Bronchial epithelial cell (primary cell): ENCODE measurements at places on chromosomes 5 and 9.

GRCh38 chr5:43192558-43193180, 644 bp downstream of the NIM1K start:
- peak; percentile 12 for DNase-seq

DNA sequence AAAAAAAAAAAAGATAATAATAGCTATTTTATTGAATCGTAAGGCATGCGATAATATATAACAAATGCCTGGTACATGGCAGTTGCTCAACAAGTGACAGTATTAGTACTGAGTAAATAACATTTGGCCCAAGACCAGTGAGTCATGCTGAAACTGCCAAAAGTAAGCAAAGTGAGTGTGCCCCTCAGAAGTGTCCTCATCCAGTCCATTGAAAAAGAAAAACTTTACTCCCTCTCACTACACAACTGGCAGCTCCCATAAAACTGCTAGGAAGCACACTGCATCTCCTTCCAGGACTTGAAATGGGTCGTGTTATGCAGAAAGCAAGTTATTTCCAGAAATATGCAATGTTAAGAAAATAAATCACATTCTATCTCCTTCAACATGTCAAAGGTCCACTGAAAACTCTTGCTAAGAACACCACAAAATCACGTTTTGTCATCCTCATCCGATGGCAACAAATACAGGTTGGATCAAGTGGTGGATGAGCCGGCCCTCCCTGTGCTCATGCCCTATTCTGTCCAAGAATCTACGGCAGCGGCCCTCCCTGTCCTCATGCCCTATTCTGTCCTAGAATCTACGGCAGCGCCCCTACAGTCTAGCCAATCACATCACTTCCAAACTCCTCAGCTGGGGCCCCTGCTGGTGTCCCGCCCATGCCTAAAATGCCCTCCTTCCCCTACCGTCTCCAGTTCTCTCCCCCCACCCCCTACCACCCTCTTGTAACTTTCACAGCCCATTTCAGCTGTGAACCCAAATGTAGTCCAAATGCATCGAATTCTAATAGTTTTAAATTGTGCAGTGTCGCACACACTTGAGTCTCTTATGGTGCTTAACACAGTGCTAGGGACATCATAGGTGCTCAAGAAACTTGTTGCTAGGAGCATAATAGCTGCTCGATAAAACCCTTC, 12.5 kb downstream of the PTCH1 start:
- DNase-seq: peak; percentile 78

- no peak for DNase-seq
These were observed 290.1 kb downstream of the EFNA5 start for GRCh38 chr5:107380654-107381053.

GRCh38 chr9:26768145-26768544, 124.5 kb downstream of the CAAP1 start:
- DNase-seq: no peak

GRCh38 chr5:162391833-162392232, 324.3 kb downstream of the GABRG2 start:
- no peak for DNase-seq

DNA sequence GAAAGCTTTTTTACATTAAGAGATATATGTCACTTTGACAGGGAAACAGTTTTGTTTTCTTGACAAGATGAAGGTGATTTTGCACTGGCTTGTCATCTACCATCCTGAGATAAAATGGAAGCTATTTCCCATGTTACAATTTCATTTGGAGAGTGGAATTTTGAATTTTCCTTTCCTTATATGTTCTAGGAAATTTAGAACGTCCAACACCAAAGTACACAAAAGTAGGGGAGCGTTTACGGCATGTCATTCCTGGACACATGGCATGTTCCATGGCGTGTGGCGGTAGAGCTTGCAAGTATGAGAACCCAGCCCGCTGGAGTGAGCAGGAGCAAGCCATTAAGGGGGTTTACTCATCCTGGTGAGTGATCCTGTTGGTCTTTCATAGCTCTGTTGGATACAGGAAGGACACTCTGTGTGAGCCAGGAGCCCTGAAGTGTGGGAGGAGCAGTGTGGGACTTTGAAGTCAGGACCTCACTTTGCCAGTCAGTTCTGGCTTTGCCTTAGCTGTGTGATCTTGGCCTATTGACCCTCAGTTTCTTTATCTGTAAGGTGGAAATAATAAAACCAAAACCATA, 887 bp downstream of the PTPDC1 start:
- DNase-seq: peak; percentile 30

GRCh38 chr9:107228496-107229039, 54.5 kb upstream of the RAD23B start:
- no peak for DNase-seq

- DNase-seq: no peak
These were observed 79.0 kb downstream of the GDA start for GRCh38 chr9:72228282-72228681.

DNA sequence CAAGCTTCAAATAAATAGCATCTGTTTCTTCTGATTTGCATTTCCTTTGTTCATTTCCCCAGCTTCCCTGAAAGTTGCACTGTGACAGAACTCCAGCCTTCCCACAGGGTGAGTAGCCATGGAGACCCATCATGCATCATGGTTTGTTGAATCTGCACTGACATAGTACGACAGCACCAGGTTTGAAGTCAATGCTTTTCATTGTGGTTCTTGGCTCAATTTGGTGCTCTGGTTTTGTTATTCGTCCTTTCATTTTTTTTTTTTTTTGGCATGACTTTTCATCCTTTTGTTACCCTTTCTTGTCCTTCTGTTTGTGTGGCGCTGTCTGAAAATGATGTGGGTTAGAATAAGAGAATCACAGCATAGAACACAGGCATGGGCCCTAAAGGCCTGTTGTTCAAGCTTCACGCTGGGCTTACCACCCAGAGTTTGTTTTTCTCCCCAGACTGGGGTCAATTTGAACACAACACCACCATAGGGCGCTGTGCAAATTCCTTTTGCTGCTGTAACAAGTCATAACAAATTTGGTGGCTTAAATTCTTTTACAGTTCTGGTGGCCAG, 206.2 kb upstream of the CDH10 start:
- no peak for DNase-seq

DNA sequence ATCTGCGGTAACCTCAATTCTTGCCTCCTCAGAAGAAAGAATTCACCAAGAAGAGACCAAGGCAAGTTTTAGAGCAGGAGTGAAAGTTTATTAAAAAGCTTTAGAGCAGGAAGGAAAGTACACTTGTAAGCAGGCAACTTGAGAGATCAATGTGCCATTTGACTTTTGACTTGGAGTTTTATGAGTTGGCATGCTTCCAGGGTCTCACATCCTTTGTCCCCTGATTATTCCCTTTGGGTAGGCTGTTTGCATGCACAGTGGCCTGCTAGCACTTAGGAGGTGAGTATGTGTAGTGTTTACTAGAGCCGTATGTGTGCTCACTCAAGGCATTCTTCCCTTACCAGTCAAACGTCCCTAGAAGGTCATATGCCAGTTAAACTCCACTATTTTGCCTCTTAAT, 111.0 kb upstream of the RAI14 start:
- no peak for DNase-seq

DNA sequence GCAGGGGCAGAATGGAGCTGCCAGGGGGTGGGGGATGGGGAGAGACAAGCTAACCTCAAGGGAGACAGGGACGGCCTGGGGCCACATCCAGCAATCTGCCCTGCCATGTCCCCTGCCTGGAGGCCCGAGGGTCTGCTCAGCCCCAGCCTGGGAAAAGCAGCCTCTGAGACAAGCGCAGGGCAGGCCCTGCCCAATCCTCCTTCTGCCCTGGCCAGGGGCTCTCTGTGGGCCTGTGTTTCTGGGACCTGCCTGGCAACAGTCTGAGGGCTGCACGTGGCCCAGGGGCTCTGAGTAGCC, 13.9 kb upstream of the QSOX2 start:
- DNase-seq: no peak

DNA sequence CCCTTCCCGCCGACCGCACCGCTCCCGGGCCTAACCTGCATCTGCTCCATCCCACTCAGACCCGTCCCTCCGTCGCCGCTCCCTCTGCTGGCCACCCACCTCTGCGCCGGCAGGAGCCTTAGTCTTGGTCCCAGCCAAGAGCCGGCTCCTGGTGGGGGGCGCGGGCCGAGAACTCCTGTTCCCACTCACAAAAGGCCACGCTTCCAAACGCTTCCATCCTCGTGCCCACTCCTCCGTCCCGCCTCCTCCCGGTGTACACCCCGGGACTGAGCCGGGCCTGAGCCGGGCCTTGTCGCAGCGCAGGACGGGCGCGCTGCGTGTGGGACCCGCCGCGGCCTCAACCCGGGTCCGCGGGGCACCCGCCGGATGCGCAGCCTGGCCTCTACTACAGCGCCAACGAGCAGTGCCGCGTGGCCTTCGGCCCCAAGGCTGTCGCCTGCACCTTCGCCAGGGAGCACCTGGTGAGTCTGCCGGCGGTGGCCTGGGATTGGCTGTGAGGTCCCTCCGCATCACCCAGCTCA, 7.5 kb downstream of the ADAMTS13 start:
- no peak for DNase-seq

- DNase-seq: no peak
These were observed 31.9 kb upstream of the IL12B start for GRCh38 chr5:159362220-159362619.

DNA sequence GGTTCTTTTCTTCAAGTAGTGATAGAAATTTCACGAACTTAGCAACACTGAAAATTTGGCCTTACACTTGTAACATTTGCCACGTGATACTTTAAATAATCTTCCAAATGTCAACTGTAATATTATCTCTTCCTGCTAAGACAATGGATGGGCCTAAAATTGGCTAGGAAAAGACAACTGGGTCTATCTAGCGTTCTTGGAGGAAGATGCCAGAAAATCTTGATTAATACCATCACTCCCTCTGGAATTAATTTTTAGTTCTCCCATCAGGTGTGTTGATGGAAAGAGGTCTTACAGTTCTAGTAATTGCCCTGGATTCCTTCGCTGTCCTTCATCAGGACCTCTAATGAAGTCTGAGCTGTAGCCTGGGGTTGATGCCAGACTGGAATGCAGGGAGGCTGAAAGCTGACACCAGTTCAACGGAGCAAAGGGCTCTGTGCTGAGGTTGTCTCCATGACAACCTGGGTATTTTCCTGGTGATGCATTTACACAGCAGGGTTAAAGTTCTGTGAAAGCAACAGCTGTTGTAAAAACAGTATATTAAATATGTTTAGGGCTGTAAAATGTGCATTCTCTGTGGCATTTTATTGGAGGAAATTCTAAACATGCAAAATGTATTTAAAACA, 92.3 kb downstream of the GAS1 start:
- peak; percentile 51 for DNase-seq

GRCh38 chr5:144583541-144584449, 413.1 kb downstream of the KCTD16 start:
- peak; percentile 58 for DNase-seq

- DNase-seq: no peak
These were observed 12.6 kb upstream of the ACSL6 start for GRCh38 chr5:132024117-132024435.

DNA sequence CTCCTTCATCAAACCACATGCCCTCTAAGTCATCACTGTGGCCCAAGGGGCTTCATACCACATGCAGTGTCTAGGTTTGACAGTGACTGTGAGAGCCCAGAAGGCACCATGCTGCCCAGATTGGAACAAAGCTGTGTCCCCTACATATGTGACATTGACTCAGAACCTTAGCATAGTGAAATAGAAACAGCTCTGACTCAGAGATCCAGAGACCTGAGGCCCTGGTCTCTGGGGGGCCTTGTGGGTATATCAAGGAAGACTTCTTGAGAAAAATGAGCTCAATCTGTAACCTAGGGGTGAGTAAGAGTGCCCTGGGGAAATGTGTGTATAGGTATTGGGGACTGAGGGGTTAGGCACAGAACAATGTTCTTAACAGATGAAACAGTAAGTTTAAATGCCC, 7.1 kb upstream of the ENTREP1 start:
- no peak for DNase-seq

GRCh38 chr9:9100070-9100469, 1300.5 kb upstream of the DMAC1 start:
- no peak for DNase-seq

GRCh38 chr9:126436545-126437267, 110.1 kb downstream of the MVB12B start:
- peak; percentile 23 for DNase-seq

DNA sequence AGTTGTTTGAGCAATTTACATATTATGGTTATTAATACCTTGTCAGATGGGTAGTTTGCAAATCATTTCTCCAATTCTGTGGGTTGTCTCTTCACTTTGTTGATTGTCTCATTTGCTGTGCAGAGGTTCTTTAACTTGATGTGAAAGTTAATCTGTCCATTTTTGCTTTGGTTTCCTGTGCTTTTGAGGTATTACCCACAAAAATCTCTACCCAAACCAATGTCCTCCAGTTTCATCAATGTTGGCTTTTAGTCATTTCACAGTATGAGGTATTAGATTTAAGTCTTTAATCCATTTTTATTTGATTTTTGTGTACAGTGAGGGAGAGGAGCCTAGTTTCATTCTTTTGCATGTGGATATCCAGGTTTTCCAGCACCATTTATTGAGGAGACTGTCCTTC, 82.4 kb downstream of the MRPS30 start:
- no peak for DNase-seq

DNA sequence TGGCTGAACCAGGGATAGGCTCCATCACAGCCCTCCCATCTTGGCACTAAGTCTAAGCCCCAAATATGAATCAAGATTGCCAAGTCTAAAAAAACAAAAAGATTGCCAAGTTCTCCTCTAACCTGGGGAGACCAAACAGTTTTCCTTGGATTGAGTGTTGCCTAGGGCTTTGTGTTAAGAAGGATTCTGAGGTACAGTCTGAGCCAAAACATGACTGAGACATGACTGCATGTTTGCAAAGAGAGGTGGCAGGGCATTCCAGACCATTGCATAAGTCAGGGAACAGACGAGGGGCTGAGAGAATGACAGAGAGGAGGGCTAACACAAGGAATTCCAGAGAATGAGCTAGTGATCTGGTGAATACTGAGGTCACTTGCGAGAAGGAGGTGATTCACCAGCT, 11.4 kb downstream of the LAMC3 start:
- DNase-seq: peak; percentile 48

DNA sequence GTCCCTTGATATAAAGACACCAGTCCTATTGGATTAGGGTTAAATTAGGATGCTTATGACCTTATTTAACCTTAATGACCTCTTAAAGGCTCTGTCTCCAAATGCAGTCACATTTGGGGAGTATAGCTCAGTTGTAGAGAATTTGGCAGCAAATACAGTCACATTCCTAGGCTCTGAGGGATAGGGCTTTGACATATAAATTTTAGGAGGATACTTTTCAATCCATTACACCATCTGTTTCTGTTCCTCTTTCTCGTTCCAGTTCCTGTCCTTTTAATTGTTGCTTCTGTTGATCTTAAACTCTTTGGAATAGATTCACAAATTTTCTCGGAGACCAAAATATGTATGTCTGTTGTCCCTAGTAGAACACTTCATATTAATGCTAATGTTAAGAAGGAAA, 390.0 kb upstream of the PCSK5 start:
- DNase-seq: no peak

- no peak for DNase-seq
These were observed 148.8 kb downstream of the SLC24A2 start for GRCh38 chr9:19640014-19640413.

DNA sequence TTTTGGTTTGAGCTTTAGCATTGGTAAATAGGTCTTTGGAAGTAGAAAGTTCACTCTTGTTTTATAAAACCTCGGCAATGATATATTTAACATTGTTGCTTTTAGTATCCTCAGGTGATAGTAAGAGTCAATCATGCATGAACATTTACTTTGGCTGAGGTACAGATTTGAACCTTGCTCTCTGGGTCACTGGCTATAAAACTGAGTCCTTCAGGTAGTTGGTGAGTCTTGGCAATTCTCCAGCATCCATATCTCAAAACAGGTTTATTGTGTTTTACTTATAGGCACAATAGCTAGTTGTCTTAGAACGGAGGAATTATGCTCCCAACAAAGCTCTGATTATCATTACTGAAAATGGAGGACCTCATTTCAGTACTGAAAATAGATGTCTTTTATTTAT, 75.1 kb downstream of the MAT2B start:
- DNase-seq: no peak

- peak; percentile 95 for DNase-seq
These were observed 287.3 kb upstream of the NUDT12 start for GRCh38 chr5:103849934-103850333.
